ENCODE measurements at places on chromosomes 13 and 19. TPM values are rescaled to one million over a fixed set of nuclear protein-coding genes. Genes with fewer than 3 reads are reported as not detected.
A peak's percentile ranks its signal among the peaks of the same experiment; 100 is the strongest.

DNA sequence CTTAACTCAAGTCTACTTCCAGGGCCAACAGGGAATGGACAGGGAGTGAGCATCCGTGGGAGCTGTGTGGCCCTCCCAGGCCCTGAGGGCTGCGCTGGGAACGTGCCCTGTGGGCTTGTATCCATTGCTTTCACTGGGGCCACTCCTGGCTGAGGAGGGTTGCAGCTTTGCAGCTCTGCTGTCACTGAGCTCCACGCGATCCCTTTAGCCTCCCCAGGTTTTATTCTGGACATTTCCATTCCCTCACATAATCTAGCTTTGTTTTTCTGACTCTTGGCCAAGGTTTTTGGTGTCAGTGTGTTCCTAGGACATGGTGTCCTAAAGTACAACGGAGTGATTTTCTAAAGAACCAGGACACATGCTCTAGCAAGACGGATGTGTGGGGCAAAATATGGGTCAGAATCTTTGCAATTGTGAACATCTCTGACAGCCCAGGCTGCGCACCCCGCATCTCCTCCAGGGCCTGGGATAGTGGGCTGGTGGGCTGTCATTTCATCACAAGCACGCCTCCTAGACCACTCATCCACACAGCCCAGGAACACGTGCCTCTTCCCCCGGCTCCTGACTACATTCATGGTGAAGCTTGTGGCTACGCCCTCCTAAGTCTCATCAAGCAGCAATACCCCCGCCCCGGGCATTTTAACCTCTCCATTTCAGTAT lies 28.0 kb downstream of the GGACT start:
- no peak for DNase-seq

DNA sequence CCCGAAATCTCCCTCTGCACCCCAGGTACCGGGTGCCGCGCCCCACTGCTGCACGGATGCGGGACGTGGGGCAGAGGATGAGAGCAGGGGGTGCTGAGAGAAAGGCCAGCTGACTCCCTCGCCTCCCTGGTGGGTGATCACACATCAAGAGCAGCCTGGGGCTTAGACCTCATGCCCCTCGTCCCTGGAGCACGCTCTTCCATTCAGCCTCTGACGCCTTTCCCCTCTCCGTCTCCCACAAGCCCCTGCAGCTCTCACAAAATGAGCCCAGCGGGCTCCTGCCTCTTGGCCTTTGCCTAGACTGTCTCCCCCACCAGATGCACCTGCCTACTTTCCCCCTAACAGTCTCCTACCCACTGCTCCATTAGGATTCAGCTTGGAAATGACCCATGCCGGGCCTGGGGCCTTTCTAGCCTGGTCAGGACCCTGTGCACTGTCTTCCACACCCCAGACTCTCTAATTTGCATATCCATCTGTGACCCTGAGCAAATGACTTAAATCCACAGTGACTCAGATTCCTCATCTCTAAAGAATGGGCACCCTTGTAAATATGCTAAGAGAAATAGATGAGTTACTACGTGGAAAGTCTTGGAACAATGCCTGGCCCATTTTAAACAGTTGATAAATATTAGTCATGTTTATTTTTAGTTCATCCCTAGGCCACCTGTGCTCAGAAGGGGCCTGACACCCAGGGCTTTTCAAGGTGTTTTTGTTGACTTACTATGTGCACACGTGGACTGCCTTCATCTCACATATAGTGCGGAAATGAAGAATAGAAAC lies 582 bp upstream of the PTPRH start:
- peak; percentile 98 for DNase-seq

DNA sequence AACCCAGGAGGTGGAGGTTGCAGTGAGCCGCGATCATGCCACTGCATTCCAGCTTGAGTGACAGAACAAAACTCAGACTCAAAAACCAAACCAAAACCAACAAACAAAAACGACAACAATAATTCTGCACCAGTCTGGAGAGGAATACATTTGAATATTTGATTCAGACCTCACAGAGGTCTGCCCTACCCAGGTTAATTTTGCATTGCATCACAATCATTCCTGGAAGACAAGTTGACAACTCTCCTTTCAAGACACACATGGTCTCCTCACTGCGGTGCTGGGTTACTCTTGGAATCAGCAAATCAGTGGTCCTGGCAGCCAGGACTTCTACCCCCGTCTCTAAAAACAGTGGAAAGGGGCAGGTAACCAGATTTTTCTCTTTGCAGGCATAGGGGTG lies 79.9 kb upstream of the TMTC4 start:
- no peak for DNase-seq

Gene ZNF433
- not detected for total RNA-seq

- DNase-seq, result no peak
Measured at GRCh38 chr19:10621966-10622365, 3.4 kb upstream of the SLC44A2 start.

DNA sequence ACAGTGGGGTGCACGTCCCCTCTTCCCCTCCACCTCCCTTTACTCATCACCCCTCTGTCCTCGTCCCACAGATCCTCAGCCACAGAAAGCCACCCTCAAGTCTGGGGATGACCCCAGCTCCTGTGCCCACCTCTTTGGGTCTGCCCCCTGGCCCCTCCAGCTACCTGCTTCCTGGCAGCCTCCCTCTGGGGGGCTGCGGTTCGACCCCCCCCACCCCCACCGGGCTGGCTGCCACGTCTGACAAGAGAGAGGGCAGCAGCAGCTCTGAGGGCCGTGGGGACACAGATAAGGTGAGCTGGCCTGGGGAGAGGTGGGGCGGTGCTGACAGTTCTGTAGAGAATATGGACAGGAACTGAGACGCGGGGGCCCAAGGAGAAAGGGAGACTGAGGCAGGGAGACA lies 11.1 kb downstream of the IRF3 start:
- no peak for DNase-seq

DNA sequence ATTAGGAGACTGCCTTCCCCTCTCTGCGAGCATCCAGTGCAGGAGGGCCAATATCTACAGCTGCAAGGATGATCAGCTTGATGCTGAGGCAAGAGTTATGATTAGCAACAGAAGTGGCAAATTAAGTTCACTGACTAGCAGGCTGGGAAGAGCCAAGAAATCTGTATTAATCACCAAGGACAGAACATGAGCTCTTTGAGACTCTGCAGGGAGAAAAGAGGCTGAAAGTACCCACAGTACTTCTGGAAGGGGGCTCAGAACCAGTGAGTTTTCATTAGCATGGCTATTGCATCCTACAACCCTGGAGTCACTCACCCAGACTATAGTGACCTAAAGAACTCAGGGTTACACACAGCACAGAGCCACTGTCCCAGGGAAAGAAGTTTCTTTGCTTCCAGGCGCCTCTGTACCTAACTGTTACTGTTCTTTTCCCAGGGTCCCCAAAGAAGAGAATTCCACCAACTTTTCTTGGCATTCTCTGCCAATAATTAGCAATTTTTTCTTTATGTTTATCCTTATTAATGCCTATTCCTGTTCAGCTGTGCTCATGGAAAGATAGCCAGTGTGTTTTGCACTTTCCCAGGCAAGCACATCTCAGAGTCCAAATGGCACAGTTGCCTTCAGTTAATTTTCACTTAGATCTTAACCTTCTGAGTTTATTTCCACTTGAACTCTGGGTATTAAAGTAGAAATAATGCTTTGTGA lies 25.8 kb upstream of the MEDAG start:
- DNase-seq, result peak; percentile 81

Gene MAST1
- total RNA-seq, result 5.4 TPM

DNA sequence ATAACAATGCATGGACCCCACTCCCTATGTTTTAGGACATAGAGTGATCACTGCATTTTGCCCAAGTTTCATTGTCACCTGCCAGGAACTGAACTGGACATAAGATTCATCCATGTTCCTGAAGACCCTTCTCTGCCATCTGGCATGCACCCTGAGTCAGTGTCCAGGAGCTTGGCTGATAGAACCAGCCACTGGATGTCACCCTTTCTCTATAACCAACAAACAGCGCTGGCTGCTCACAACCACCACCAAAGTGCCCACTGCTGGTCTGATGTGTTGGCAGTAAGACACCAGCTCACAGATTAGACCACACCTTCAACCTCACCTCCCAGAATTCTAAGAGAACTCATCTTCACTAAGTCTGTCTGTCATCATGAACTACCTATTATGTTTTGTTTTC lies 333.4 kb downstream of the ITGBL1 start:
- peak; percentile 4 for DNase-seq

Gene NLRP9
- total RNA-seq, result not detected

Gene NTN5
- total RNA-seq, result 0.11 TPM

Gene IGFL1
- total RNA-seq, result not detected

Gene YJEFN3
- total RNA-seq, result 8.1 TPM

DNA sequence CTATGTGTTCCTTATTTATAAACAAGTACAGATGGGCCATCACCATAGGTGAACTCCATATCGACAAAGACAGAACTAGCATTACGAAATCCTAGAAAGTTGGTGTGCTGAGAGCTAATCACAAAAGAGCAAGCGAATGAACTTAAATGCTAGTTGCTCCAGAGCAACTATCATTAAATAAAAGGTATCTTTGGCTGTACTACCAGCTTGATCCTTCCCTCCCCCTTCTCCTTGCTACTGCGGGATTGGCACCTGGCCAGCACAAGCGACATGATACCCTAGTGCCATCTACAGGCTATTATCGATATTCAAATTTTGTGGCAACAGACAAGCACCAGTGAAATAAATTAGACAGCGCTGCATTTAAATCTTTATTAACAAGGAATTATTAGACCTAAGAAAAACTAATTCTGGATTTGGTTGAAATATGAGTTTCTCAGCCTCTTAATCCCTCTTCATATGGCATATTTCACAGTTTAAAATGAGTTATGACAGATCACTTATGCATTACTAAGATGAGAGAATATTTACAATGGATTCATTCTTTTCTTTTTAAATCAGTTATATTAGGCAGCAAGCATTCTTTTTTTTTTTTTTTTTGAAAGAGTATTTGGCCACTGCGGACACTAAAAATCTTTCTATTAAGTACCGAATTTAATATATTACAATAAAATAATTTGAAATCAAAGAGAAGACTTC lies 5.8 kb downstream of the PCDH9 start:
- DNase-seq, result peak; percentile 68

- no peak for DNase-seq
Measured at GRCh38 chr13:103097366-103097928, 31.2 kb upstream of the SLC10A2 start.

- no peak for DNase-seq
Measured at GRCh38 chr13:76385586-76385985, 500.6 kb downstream of the KCTD12 start.

- no peak for DNase-seq
Measured at GRCh38 chr13:113545931-113546516, 38.5 kb upstream of the TFDP1 start.

GRCh38 chr13:56735537-56735942 lies 405.2 kb upstream of the PRR20A start:
- DNase-seq, result no peak

Gene LILRA1
- not detected for total RNA-seq

- peak; percentile 42 for DNase-seq
Measured at GRCh38 chr19:46787331-46788261, 798 bp downstream of the SLC1A5 start.

- peak; percentile 72 for DNase-seq
Measured at GRCh38 chr13:110001670-110002275, 215.4 kb upstream of the IRS2 start.

DNA sequence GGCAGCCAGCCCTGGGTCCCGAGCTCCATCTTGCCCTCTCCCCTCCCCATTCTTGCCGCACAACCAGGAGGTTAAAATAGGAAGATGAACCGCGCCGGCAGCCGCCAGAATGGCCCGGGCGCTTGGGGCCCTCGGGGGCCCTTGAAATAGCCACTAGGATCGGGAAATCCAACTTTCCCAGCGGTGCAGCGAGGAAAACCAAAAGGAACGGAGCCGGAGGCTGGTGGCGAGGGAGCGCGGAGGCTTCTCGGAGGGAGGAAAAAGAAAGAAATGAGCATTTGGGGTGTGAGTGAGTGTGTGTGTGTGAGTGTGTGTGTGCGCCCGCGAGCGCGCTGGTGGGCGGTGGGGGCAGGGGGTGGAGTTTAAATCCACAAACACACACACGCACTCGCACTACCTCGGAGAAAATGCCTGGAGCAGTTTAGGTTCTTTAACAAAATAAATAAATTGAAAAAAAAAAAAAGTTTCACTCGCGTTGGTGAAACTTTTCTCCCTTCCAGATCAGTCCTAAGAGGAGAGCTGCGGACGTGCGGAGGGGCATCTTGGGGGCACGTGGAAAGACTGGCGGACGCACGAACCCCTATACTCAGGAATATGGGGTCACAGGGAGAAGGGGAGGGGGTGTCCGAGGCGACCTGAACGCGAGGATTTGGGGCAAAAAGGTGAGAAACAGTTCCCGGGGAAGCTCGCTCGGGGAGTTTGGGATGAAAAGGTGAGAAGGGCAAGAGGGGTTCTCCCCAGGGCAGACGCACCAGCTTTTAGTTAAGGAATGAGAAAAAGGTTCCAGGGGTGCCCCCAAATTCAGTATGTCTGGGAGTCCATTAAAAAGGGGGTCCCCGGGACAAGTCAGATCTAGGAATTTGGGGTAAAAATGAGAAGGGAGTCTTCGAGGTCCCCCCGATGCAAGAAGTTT lies 1.3 kb downstream of the RFX2 start:
- DNase-seq, result peak; percentile 62

Gene ATP12A
- 0.19 TPM for total RNA-seq

DNA sequence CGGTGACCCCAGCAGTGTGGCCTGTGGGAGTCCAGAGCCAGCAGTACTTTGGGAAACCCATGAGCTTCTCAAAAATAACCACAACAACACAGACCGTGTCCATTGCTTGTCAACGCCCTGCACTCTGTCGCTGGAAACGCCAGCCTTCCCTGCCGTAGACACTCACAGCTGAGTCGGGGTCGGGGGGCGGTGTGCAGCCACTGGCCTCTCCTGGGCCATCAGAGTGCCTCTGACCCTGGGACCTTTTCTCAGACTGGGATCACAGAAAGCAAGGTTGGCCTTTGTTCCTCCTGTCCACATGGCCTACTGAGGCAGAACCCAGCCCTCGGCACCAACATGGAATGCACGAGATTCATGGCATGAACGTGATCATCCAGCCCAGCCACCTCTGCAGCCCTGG lies 95.7 kb downstream of the TUBA3C start:
- DNase-seq, result no peak

Gene CGB1
- total RNA-seq, result not detected

- no peak for DNase-seq
Measured at GRCh38 chr13:99987154-99988019, 5.8 kb downstream of the ZIC2 start.

- DNase-seq, result no peak
Measured at GRCh38 chr19:7522923-7523667, 671 bp downstream of the MCOLN1 start.

Gene SOX1
- total RNA-seq, result not detected

GRCh38 chr13:113545455-113545930 lies 39.1 kb upstream of the TFDP1 start:
- DNase-seq, result no peak

Measured in astrocyte (in vitro differentiated cells and primary cell).